Left cardiac atrium (tissue), 4 donors: ENCODE measurements at places on chromosomes 7 and 10. TPM values are rescaled to one million over a fixed set of nuclear protein-coding genes. Genes with fewer than 3 reads are reported as not detected.

- DNase-seq = no peak
Measured at GRCh38 chr10:60176925-60177324, 212.8 kb downstream of the ANK3 start.

DNA sequence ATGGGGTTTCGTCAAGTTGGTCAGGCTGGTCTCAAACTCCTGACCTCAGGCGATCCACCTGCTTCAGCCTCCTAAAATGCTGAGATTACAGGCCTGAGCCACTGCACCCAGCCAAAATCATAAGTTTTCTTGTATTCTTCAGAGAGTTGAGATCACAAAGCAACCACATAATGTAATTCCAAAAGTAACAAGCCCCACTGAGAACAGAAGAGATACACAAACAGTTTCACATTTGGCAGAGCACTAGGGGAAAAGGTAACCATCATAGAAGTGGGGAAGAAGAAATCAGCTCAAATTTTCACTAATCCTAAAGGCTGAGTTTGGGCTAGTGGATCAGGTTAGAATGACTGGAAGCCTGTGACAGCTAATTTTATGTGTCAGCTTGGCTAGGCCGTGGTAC, 5.4 kb upstream of the CEP41 start:
- no peak for DNase-seq

GRCh38 chr10:62214364-62214874, 54.2 kb downstream of the RTKN2 start:
- no peak for DNase-seq

- no peak for DNase-seq
Measured at GRCh38 chr10:95716466-95716865, 22.7 kb upstream of the TCTN3 start.

DNA sequence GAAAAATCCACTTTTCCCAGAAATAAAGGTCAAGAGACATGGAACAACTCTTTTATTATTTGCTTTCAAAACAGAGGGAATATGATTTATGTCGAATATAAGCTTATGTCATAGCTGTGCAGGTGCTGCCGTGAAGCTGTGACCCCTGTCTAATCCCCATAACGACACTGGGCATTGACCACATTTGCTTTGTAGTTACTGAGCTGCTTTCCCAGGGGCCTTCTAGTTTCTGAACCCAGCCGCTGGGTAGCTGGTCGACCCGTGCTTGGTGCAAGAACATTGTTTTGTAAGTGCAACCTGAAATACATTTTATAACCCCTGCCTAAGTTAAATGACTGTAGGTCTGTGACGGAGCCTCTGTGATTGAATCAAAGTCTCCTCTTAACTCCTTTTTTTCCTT, 144.9 kb upstream of the HDAC9 start:
- no peak for DNase-seq

The BET1 gene
- total RNA-seq = 17.1 TPM

The SYCE1 gene
- 0.62 TPM for total RNA-seq
